ENCODE measurements at places on chromosomes 5 and 9.

GRCh38 chr5:154176181-154176580 lies 14.4 kb upstream of the GALNT10 start:
- DNase-seq, result no peak

DNA sequence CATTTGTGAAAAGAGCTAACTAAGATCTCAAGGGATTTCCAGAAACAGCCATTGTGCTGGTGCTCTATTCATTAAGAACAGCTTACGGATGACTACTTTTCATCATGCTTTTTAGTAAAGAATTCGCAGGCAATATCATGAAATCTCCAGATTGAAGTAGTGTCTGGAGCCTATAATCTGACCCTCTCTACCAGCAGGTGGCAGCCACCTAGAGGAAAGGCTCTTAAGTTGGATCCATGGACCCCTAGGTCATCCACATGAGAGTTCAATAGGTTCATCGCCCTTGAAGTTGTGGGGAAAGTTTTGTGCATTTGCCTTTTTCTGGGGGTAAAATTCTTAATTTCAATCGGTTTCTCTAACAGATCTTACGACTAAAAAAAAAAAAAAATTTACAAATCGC lies 82.3 kb downstream of the SLC1A3 start:
- DNase-seq, result no peak

DNA sequence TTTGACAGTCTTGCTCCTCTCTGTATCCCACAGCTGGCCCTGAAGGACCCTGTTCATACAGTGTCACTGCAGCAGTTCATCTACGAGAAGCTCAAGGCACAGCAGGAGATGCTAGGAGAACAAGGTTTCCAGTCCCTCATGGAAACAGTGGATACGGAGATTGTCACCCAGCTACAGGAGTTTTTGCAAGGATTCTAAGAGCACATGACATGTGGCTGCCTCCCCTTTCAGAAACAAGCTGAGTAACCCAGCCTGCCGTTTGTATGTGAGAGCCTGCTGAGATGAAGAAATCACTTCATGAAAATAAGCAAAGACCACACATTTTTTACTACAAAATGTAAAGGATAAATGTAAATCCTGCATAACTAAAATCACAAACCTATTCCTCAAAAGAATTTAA lies 48.5 kb downstream of the LRRC70 start:
- DNase-seq, result no peak

DNA sequence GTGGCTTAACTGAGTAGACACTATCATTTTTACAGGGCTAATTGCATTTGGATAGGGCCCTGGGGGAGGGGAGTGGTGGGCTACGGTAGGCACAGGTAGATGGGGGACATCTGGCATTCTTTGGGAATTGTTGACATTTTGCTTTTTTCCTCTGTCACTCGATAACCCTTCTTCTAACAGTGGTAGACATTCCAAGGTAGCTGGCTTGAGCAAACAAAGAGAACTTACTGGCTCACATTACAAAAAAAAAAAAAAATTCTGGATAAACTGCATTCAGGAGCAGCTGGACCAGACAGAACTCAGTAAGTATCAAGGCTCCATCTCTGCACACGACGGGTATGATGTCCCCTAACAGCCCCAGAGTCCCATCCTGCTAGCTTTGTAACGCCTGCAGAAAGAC lies 585.2 kb downstream of the ZNF608 start:
- no peak for DNase-seq

DNA sequence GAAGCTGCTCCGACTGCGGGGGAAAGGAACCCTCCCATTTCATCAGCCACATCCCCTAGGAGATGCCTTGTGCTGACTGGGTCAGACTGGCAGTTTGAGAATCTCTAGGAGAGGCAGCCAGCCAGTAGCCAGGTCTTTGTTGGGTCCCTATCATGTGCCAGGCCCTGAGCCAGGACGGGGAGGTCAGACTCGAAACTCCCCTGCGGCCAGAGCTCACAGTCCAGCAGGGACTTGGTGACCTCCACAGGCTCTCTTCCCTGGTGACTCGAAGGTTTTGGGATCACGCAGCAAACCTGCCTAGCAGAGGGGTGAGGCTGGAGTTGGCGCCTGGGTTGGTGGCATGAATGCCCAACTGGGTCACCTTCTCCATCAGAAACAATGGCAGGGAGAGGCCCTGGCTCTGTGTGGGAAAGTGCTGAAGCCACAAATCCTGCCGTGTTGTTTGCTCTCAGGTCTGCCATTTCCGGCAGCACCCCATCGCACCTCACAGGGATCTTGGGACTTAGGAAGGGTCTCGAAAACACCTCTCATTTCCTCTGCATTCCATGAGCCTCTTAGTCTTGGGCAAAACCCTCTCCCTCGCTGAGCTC lies 14.4 kb upstream of the ORM1 start:
- DNase-seq, result no peak

GRCh38 chr5:149429839-149430721 lies 51.0 kb upstream of the IL17B start:
- DNase-seq, result no peak
